ENCODE measurements at places on chromosomes 7 and 10.

DNA sequence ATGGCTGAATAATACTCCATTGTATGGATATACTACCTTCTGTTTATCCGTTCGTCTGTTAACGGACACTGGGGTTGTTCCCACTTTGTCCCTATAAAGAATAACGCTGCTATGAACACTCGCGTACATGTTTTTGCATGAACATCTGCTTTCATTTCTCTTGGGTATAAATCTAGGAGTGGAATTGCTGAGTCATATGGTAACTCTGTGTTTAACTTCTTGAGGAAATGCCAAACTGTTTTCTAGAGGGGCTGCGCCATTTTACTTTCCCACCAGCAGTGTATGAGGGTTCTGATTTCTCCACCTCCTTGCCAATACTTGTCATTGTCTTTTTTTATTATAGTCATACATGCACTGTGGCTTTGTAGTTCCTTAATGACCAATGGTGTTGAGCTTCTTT, 20.6 kb upstream of the RASSF4 start:
- DNase-seq: no peak

DNA sequence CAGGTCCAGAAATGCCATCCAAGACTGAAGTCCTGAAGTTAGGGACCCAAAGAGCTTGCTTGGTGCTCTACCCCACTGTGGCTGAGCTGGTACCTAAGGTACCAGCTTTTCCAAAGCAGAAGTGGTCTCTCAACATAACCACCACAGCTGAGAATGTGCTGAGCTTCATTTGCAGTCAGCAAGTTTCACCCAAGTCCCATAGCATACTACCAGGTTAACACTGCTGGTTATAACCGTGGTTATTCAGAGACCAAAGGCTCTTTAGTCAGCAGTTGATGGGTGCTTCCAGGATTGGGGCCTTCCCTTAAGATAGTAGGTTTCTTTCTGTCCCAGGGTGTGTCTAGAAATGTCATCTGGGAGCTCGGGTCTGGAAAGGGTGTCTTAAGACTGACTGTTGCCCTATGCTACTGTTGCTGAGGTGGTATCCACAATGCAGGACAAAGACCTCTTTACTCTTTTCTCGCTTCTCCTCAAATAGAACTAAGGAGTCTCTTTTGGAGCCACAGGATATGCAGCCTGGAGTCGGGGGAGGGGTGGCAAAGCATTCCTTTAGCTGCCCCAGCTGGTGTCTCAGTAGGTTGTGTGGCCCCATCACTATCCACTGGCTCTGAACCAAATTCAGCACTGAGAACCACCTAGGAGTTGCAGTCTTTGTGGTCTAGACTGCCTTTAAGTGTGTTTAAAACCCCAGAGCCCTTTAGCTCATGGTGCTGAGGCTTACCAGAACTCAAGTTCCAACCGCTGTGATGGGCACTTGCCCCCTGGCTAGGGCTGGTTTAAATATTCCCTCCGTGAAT, 354.9 kb upstream of the SEMA3C start:
- DNase-seq: no peak

DNA sequence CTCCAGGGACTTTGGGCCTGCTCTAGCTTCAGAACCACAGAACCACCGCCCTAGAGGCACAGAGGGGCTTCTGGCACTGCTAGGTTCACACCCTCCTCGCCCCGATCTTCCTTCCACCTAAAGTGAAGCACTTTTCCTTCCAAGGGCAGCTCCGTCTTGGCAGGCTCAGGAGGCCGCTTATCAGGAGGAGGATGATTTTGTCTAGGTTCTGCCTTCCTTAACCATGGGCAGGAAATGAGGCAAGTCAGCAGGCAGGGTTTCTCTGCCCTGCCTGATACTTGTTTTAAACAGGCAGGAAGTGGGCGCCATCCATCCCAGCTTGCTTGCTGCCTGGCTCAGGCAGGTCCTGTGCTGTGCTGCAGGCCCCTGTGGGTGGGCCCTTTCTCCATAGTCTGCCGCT, 8.3 kb upstream of the ATP6V0E2 start:
- no peak for DNase-seq

GRCh38 chr10:103797857-103798256, 57.5 kb downstream of the SH3PXD2A start:
- no peak for DNase-seq
